Activated CD4-positive, CD25-positive, alpha-beta regulatory T cell (primary cell): ENCODE measurements at places on chromosomes 4 and X.

GRCh38 chr4:99180382-99181070, 36.4 kb upstream of the ADH4 start:
- no peak for DNase-seq

- DNase-seq, result no peak
Observed at GRCh38 chr4:124713185-124713592, 657 bp upstream of the ANKRD50 start.

DNA sequence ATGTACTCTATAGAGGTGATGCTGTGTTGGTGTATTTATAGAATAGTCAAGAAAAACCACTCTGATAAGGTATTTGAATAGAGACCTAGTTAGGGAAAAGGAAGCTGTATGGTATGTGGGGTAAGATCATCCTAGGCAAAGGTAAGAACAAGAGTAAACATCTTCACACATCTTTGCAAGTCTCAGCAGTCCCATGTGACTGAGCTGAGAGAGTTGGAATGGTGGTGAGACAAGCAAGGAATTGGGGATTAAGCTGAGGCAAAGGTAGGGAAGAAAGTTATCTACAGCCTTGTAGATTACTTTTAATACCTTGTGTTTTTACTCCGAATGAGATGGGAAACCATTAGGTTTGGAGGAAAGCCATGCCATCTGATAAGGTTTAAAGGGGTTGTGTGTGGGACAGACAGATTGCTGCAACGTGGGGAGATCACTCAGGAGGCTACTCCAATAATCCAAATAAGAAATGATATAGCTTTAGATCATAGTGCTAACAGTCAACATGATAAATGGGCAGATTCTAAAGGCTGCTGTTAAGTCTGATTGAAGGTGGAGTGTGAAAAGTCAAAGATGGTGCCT, 31.7 kb upstream of the MANBA start:
- DNase-seq, result no peak

GRCh38 chr4:10461091-10461849, 4.0 kb upstream of the ZNF518B start:
- DNase-seq, result peak; percentile 60

DNA sequence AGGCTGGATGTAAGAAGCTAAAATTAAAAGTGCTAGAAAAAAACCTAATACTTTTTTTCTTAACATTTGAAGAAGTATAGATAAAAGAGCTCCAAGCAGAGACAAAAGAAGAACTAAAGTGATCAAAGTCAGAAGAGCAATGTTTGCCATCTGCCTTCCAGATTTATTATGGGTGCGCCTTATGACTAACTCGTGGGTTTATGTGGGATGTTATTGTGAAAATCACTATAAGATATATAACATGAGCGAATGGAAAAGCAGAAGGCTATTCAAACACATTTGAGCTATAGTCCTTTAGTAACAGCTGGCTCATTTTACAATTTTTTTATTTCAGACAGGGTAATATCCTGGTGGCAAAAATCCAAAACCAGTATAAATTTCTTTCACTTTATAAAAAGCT, 1040.7 kb downstream of the RAPGEF2 start:
- DNase-seq, result no peak

DNA sequence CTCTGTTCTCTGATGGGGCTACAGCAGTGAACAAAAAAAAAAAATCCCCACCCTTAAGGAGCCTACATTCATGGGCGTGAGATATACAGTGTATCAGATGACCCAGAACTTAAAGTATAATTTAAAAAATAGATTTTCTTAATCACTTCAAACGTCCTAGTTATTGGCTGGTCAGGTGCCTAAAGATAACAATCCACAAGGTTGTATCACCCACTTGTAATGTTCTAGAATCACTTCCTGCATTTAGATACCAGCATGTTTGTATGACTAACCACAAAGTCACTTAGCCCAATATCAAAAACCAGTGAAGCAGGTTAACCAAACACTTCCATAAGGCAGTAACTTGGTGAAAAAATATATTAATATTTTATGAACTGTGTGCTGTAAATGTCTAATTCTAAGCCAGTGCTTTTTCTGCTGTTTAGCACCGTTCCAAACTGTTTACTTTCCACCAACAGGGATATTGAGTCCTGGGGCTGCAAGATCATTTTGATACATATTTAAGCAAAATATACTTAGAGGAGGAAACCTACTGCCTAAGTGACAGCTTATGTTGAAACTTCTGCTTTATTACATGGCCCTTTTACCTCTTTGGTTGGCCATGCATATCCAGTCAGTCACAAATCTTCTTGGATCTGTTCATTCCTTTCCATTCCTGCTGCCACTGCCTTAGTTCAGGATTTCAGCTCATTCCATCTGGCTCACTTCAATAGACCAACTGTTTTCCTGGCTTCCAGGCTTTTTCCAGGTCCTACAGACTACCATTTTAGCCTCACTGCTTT, 43.3 kb downstream of the CD40LG start:
- no peak for DNase-seq

- DNase-seq, result no peak
Observed at GRCh38 chrX:2391869-2392606, 108.7 kb downstream of the DHRSX start.

DNA sequence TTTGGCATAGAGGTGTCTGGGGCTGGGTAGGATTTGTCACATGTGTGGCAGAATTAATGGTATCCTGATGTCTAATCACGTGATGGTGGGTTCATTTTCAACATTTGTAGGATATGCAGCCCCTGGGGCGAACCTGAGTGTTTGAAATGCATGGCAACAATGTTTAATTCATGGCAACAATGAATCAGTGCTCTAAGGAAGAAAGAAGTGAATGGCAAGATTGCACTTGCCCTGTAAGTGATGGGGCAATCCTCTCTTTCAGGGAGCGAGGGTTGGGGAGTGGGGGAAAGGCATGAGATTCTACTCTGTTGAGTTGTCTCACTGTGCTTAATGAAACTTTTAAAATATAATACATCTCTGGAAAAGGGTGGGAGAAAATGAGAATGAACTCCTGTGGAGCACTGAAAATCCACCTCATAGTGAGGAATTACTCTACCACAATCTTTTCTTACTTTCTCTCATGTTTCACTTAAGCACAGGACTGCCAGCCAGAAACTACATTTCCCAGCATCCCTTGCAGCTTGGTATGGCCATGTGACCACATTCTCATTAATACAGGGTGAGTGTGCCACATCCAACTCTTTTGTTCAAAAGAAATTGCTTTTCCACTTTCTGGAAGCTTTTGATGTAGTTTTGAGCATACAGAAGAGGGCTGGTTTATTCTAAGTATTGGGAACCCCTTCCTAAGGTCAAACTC, 64.0 kb upstream of the PGM2 start:
- DNase-seq, result no peak
